Stimulated activated CD4-positive, alpha-beta T cell treated with anti-CD3 and anti-CD28 coated beads, Interleukin-1b, Interleukin-23, amount 100 ng/mL, for 1 hour (primary cell): ENCODE measurements at places on chromosomes 2 and 18.

DNA sequence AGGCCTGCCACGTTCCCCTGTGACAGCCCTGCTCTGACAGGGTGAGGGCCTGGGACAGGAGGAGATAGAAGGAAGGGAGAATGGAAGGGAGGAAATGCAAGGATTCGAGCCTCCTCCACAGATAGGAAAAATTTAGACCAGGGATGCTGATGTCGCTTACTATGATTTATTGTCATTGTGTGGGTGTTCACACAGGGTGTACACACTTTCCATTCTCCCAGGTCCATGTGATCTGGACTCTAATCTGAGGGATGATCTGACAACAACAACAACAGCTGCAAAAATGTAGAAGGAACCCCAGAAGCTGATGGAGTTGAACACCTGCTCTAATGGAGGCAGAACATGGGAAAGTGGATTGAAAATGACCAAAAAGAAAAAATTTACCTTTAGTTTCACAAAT, 231.7 kb upstream of the TNP1 start:
- DNase-seq: no peak

- DNase-seq: no peak
These were observed 3.9 kb upstream of the SOS1 start for GRCh38 chr2:39124746-39125057.

DNA sequence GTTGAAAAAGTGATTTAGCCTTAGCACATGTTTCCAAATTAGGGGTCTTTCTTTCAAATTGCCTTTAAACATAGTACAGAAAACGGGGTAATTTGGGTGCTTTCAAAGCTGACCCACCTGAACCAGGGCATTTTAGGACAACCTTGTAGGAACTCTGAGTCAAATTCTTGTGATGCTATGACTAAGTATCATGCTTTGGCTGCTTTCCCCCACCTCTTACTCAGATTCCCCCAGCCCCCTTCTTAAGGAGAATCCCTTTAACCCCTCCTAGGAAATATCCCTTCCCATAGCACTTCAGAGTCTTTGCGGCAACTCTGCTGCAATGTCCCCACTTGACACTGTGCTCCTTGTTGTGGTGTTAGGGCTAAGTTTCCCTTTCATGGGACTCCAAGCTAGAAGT, 18.6 kb upstream of the KLF7 start:
- no peak for DNase-seq

DNA sequence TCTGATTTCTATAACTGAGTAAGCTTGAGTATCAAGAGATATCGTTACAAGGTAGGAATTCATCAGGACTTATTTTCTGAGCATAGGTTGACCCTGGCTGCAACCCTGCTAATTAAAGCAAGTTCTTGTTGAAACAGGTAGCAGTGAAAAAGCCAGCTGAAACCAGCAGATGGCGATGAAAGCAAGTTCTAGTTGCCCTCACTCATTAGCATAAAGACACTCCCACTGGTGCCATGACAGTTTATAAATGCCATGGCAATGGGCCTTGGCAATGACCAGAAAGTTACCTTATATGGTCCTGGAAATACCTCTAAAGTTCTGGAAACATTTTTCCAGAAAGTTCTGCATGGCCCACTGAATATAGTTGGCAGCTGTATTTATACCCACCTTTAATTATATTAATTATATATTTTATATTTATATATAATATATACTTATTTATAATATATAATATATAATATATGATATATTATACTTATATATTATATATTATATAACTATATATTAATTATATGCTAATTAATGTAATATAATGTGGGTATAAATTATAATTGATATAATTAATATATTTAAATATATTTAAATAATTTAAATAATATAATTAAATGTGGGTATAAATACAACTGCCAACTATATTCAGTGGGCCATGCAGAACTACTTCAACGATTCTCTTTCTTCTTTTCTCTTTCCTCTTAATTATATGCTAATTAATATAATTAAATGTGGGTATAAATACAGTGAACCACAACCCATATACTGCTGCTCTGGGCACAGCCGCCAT, 188.0 kb downstream of the CDH7 start:
- no peak for DNase-seq

- DNase-seq: no peak
These were observed 52.5 kb downstream of the CCDC74A start for GRCh38 chr2:131580187-131580586.

DNA sequence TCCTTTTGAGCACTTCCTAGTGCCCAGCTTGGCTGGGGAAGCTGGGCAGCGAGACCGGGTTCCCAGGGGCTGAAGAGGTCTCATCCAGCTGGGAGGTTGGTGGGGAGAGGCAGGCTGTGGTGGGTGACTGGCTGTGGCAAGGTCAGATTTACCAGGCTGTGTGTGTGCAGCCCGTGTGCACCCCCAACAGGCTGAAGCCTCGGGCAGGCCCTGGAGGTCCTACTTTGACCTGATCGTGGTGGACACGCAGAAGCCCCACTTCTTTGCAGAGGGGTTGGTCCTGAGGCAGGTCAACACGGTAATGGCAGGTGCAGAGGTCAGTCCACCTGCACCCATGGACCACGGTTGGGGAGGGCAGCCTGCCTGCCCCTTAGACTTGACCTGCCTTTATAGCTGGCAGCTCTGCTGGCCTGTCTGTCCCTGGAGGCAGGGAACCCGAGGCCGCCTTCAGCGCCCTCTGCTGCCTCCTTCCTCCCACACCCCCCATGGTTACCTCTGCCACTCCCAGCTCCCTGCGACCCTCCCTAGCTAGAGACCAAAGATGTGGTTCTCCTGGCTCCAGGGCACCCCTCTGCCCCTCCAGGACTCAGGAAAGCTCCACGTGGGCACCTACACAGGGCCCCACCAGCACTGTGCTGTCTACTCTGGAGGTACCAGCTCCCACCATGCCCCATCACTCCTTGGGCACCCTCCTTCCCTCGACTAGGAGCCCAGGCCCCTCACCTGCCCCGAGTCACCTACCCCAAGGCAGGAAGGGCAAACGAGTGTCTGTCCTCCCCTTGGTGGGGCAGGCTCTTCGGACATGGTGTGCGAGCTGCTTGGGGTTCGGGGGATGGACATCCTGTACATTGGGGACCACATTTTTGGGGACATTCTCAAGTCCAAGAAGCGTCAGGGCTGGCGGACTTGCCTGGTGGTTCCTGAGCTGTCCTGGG, 4.0 kb downstream of the NT5DC4 start:
- DNase-seq: no peak

DNA sequence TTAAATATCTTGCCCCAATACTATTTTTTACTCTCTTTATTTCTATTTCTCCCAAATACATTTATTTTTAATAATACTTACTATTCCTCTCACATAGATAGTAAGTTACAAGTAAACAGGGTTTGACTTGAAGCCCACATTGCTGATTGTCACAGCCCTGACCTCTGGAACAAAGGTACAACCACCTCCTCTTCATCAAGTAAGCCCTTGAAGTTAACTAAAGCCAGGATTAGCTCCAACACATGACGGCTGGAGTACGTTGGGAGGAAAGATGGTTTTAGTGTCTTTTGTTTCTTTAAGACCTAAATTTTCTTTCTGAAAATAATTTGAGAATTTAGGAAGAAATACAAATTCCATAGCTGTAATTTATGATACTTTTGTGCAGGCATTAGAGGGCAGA, 949 bp downstream of the MYOM1 start:
- DNase-seq: no peak

- no peak for DNase-seq
These were observed 3.4 kb upstream of the PAX8 start for GRCh38 chr2:113281910-113282746.

DNA sequence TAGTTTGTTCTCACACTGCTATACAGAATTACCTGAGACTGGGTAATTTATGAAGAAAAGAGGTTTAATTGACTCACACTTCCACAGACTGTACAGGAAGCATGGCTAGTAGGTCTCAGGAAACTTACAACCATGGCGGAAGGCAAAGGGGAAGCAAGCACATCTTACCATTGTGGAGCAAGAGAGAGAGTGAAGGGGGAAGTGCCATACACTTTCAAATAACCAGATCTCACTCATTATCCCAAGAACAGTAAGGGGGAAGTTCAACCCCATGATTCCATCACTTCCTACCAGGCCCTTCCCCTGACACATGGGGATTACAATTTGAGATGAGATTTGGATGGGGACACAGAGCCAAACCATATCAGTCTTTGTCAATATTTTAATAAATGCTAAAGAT, 5.0 kb upstream of the CRYGB start:
- DNase-seq: no peak

GRCh38 chr2:55025082-55025481, 25.2 kb downstream of the RTN4 start:
- DNase-seq: no peak

DNA sequence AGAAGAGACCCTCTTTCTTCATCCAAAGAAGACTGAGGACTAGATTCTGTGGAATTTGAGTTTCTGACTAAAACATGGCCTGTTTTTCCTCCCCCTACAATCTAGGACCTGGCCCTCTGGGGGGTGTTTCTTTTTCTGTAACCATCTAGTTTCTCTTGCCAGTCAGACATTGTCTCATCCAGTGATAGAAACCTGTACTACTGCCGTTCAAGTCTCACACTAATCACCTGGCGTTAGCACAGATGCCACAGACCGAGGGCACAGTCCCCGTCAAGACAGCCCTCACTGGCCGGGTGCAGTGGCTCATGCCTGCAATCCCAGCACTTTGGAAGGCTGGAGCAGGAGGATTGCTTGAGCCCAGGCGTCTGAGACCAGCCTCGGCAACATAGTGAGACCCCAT, 126.9 kb upstream of the NDUFV2 start:
- no peak for DNase-seq

- no peak for DNase-seq
These were observed 263.8 kb downstream of the PHLPP1 start for GRCh38 chr18:62979176-62979575.

DNA sequence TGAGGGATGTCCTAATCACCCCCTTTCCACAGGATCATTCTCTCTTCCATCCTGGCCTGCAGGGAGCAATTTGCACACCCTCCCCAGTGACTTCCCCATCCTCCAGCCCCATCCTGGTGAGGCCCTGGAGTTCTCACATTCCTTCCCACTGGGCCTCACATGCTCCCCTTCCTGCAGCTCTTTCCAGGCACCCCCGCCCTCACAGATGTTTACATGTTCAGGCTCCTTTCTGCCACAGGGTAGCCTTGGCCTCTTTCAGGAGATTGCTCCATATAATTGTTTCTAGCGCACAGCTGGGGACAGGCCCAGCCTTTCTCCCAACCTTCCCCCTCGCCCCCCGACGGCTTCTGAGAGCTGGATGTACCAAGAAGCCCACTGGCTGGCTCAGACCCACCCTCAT, 288.4 kb upstream of the TRIB2 start:
- DNase-seq: no peak

DNA sequence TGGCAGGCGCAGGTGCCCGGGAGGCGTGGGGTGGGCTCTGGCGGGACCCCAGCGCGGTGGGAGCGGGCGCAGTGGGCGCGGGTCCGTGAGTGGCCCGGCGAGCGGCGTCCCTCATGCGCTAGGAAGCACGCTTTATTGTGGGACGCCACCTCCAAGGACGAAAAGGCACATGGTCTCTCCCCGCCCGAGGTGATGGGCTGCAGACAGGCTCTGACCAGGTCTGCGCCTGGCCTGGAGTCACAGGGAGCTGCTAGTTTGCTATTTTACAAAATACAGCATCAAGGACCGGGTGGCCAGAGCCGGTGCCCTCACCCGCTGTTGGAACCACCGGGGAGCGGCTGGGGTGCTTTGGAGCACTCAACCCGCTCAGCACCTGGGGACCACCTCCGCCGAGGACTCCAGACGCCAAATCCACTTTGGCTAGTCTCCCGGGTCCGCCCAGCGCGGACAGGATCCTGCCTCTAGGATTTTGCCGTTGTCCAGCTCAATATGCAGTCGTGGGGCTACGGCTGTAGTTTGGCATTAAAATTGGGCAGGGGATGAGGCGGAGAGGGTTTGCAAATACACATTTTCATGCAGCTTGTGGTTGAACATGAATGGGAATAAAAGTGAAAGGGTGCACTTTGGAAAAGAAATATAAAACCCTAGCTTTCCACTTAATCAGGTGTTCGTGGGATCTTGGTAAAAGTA, 65.4 kb downstream of the LRRFIP1 start:
- DNase-seq: no peak

DNA sequence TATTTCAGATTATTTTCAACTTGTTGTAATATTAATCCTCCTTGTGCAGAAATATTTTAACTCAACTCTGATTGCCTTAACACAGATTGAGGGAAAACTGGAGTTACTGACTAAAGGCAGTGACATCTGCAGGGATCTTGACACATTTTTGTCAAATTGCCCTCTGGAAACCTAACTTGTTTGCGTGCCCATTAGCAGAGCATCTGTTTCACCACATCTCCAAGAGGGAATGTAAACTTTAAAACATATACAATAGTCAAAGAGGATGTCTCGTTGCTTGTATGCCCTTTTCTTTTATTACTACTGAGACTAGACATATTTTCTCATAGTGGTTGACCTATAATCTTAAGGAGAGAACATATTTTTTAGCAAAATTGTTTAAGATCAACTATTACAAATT, 14.2 kb downstream of the INPP1 start:
- no peak for DNase-seq

GRCh38 chr2:168450171-168450570, 5.9 kb upstream of the CERS6 start:
- no peak for DNase-seq

DNA sequence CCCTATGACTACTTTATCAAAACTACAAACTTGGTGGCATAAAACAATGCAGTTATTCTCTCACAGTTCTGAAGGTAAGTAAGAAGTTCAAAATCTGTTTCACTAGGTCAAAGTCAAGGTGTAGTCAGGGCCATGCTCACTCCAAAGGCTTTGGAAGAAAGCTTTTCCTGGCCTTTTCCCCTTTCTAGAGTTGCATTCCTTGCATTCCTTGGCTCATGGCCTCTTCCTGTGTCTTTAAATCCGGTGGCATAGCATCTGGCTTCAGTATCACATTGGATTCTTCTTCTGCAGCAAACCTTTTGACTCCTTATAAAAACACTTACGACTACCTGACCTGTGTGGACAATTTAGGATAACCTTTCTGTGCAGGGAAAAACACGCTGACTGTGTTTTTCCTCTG, 543.5 kb upstream of the HNMT start:
- DNase-seq: no peak

DNA sequence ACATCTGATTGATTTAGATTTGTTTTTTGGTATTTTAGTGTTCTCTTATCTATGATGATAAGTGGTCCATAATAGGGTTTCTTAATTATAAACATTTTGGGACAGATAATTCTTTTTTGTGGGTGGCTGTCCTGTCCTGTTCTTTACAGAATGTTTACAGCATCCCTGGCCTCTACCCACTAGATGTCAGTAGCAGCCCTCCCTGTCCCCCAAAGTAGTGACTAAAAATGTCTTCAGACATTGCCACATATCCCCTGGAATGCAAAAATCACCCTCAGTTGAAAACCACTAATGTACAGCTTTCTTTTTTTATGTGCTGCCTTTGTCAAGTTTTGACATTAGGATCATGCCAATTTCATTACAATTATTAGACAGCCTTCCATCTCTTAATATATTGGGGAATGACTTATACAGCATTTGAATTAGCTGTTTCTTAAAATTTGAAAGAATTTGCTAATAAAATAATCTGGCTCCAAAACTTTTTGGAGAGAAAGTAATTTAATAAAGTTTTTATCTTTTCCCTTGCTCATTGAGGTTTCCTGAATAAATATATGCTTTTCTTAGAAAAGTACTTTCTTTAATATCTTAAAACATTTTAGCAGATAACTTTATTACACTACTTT, 19.5 kb downstream of the WIPF1 start:
- no peak for DNase-seq

GRCh38 chr2:40034198-40034597, 255.1 kb upstream of the THUMPD2 start:
- DNase-seq: no peak
